Skeletal muscle tissue (tissue), 5 donors: ENCODE measurements at places on chromosomes 7 and 10. TPM values are rescaled to one million over a fixed set of nuclear protein-coding genes. Genes with fewer than 3 reads are reported as not detected.

The VSTM4 gene
- 40.7 TPM for total RNA-seq

The ZNF438 gene
- total RNA-seq: 6.8 TPM

The ZNF800 gene
- total RNA-seq: 14.1 TPM

The PVRIG gene
- not detected for total RNA-seq

The TAS2R38 gene
- total RNA-seq: not detected

The MTG1 gene
- 21.9 TPM for total RNA-seq

The TCERG1L gene
- total RNA-seq: not detected

The SLC18A2 gene
- total RNA-seq: 1.0 TPM

The CALHM3 gene
- not detected for total RNA-seq

The ETV1 gene
- total RNA-seq: 6.3 TPM

The FKBP6 gene
- under 0.01 TPM for total RNA-seq

The DOCK4 gene
- 24.5 TPM for total RNA-seq

The ZPBP gene
- not detected for total RNA-seq

The USP54 gene
- 20.4 TPM for total RNA-seq

The UNC5B gene
- total RNA-seq: 6.3 TPM

The WDFY4 gene
- total RNA-seq: 2.6 TPM

The OPN1SW gene
- total RNA-seq: not detected

The ZNF467 gene
- 2.1 TPM for total RNA-seq

The PLEKHS1 gene
- total RNA-seq: 0.52 TPM

The SPDYE18 gene
- total RNA-seq: not detected

The MALRD1 gene
- total RNA-seq: 2.1 TPM

The CHAT gene
- not detected for total RNA-seq

The POM121 gene
- total RNA-seq: 6.3 TPM

The UNCX gene
- not detected for total RNA-seq

The NPTX2 gene
- total RNA-seq: 3.1 TPM

The ZNF3 gene
- total RNA-seq: 34.4 TPM

The AOC1 gene
- total RNA-seq: under 0.01 TPM

The SHTN1 gene
- 1.6 TPM for total RNA-seq

The OR6V1 gene
- not detected for total RNA-seq

The HTR5A gene
- total RNA-seq: not detected

The MYO3A gene
- total RNA-seq: 1.0 TPM

The NUTM2D gene
- 2.6 TPM for total RNA-seq

The OPN4 gene
- total RNA-seq: not detected

The GIMAP2 gene
- total RNA-seq: 9.4 TPM

The KLF14 gene
- 0.52 TPM for total RNA-seq

The ZNF33A gene
- total RNA-seq: 12.5 TPM

The RPEL1 gene
- not detected for total RNA-seq

The MACC1 gene
- total RNA-seq: not detected

The CD36 gene
- 533 TPM for total RNA-seq

The CCL24 gene
- not detected for total RNA-seq

The STEAP1 gene
- 5.7 TPM for total RNA-seq

The CTNNA3 gene
- 24.0 TPM for total RNA-seq

The AQP1 gene
- 67.8 TPM for total RNA-seq
